ENCODE measurements at places on chromosomes 2 and 18. TPM values are rescaled to one million over a fixed set of nuclear protein-coding genes. Genes with fewer than 3 reads are reported as not detected.

GRCh38 chr18:66867653-66868052, 263.8 kb upstream of the CDH19 start:
- DNase-seq, result no peak
- no peaks in the 10 kb centered on the region for H3K27me3 ChIP-seq
- H3K36me3 ChIP-seq, result no peaks in the 10 kb centered on the region
- H3K4me3 ChIP-seq, result no peak overlapping the region

DNA sequence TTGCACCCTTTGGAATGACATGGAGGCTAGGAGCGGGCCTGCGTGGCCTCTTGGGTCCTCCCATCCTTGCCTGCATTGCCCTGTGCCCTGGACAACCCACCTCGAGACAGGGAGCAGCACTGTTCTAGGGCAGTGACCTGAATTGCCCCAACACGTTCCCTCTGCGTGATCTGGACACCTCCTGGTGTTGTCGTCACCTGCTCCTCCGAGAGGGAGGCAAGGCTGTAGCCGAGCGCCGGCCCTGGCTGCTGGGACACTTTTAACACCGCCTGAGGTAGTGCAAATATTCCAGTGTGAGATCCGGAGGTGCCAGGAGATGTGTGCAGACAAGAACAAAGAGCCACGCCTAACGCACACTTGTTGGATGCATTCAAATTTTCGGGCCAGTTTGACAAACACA, 131.5 kb downstream of the SMAD7 start:
- H3K4me1 ChIP-seq, result no peaks in the 10 kb centered on the region
- H3K36me3 ChIP-seq, result no peaks in the 10 kb centered on the region
- peak; percentile 3 for DNase-seq
- no peak overlapping the region for H3K4me3 ChIP-seq
- H3K27me3 ChIP-seq, result no peaks in the 10 kb centered on the region
- H3K27ac ChIP-seq, result no peak overlapping the region

UBE2E3 gene
- 42.7 TPM for polyA plus RNA-seq

DNA sequence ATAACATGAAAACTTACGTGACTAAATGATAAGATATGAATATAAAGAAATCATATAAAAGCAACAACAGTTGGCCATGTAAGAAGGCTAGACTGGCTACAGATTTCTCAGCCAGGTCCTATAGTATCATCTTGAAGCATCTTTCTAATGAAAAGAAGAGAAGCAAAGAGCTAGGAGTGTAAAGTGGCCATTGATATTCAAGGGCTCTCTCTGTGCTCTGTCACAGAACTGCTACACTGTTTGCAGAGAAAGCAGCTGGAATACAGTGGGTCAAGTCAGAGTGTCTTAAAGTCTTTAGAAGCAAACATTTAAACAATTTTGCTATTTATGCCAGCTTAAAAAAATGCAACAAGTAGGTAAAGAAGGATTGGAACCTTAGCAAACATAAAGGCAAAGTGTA, 118.8 kb downstream of the SCN9A start:
- no peaks in the 10 kb centered on the region for H3K27me3 ChIP-seq
- DNase-seq, result no peak
- no peaks in the 10 kb centered on the region for H3K4me1 ChIP-seq
- no peak overlapping the region for H3K27ac ChIP-seq

FOXD4L1 gene
- polyA plus RNA-seq, result 0.57 TPM

- H3K4me3 ChIP-seq, result peak overlapping the region; percentile 74
- H3K27me3 ChIP-seq, result no peaks in the 10 kb centered on the region
- DNase-seq, result peak; percentile 41
- H3K4me1 ChIP-seq, result peaks cover 19% of the 10 kb centered on the region
- H3K27ac ChIP-seq, result peak overlapping the region; percentile 94
Measured at GRCh38 chr2:66443979-66444861, 9.3 kb downstream of the MEIS1 start.

DNA sequence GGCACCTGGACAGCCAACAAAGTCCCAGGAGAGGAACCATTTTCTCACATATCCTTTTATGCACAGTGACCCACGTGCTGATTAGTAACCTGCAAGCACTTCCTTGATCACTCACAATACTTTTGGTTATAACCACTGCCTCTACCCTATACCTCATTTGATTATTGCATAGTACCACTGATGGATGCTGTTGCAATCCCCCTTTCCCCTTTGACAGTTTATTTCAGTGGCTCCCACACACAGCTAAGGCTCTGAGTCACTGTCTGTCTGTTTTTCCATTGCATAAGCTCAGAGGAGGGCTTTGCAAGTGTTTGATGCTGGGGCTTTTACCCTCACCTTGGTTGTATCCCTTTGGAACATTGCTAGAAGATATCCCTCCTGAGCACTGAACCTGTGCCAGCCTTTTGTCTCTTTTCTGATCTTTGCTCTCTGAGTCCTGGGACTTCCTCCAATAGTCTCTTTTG, 101.7 kb upstream of the RBBP8 start:
- H3K36me3 ChIP-seq, result no peaks in the 10 kb centered on the region
- H3K4me1 ChIP-seq, result no peaks in the 10 kb centered on the region
- DNase-seq, result no peak
- H3K27me3 ChIP-seq, result no peaks in the 10 kb centered on the region

DCDC2C gene
- not detected for polyA plus RNA-seq

DNA sequence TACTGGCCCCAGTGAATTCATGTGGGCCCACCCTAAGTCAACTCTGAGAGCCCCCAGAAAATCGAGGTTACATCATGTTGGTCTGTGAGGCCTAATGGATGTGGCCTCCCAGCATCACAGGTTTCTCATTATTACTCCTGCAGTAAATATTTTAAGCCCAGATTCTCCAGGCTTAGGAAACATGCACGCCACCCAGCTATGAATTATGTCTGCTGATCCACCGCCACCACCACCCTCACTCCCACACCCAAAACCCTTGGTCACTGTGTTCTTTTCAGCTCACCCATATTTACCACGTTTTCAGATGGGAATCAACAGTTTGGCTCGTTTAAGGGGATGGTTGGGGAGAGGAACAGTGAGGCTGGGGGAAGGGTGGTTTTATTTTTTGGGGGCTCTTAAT, 128.6 kb downstream of the NCK2 start:
- no peak for DNase-seq
- no peaks in the 10 kb centered on the region for H3K27me3 ChIP-seq
- H3K27ac ChIP-seq, result no peak overlapping the region
- no peak overlapping the region for H3K4me3 ChIP-seq
- peaks cover 13% of the 10 kb centered on the region for H3K4me1 ChIP-seq

TTC32 gene
- polyA plus RNA-seq, result 10.5 TPM

PKDCC gene
- polyA plus RNA-seq, result 35.8 TPM

GRCh38 chr2:85750587-85751575, 2.9 kb upstream of the ATOH8 start:
- H3K36me3 ChIP-seq, result no peaks in the 10 kb centered on the region
- H3K4me3 ChIP-seq, result no peak overlapping the region
- H3K27ac ChIP-seq, result no peak overlapping the region
- H3K4me1 ChIP-seq, result no peaks in the 10 kb centered on the region
- no peaks in the 10 kb centered on the region for H3K27me3 ChIP-seq
- peak; percentile 67 for DNase-seq

DNA sequence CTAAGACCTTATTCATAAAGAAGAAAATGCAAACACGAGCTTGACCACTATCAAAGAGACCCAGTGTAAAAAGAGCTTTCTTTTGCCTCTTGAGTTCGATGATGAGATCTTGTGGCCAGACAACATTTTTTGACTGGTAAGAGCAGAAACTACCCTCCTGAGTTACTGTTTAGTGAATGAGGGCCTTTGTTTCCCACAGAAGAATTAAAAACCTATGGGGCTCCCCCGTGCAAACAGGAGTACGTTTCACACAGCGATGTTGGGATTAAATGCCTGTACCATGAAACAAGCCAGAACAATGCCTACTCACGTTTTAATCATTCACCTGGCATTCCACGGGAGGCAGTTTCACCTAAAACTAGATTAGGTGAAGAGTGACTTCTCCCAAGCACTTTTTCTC, 36.0 kb downstream of the MYCN start:
- no peak overlapping the region for H3K4me3 ChIP-seq
- no peak for DNase-seq
- no peaks in the 10 kb centered on the region for H3K27me3 ChIP-seq
- no peak overlapping the region for H3K27ac ChIP-seq
- H3K4me1 ChIP-seq, result no peaks in the 10 kb centered on the region
- no peaks in the 10 kb centered on the region for H3K36me3 ChIP-seq

POTEC gene
- polyA plus RNA-seq, result 0.04 TPM

GRCh38 chr2:104410136-104410535, 443.8 kb upstream of the POU3F3 start:
- H3K36me3 ChIP-seq, result no peaks in the 10 kb centered on the region
- no peaks in the 10 kb centered on the region for H3K4me1 ChIP-seq
- H3K4me3 ChIP-seq, result no peak overlapping the region
- DNase-seq, result no peak
- no peaks in the 10 kb centered on the region for H3K27me3 ChIP-seq

CMPK2 gene
- polyA plus RNA-seq, result 2.4 TPM

DNA sequence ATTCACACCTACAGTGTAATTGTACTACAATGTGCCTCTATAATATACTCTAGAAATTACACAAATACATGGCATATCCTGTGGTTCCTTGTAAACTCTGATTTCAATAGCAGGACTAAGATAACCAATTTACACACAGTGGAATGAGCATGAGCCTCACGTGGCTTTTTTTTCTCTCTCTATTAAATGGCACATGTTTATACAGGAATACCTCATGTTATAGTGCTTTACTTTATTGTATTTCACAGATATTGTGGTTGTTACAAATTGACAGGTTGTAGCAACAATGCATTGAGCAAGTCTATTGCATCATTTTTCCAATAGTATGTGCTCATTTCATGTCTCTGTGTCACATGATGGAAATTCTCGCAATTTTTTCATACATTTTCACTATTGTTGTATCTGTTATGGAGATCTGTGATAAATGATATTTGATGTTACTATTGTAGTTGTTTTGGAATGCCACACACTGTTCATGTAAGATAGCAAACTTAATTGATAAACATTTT, 260.0 kb downstream of the FSIP2 start:
- no peak for DNase-seq
- no peaks in the 10 kb centered on the region for H3K4me1 ChIP-seq
- H3K27me3 ChIP-seq, result no peaks in the 10 kb centered on the region
- no peak overlapping the region for H3K4me3 ChIP-seq

GRCh38 chr2:55148269-55148668, 83.8 kb downstream of the CLHC1 start:
- no peaks in the 10 kb centered on the region for H3K4me1 ChIP-seq
- no peaks in the 10 kb centered on the region for H3K27me3 ChIP-seq
- no peak overlapping the region for H3K27ac ChIP-seq
- no peak for DNase-seq

GRCh38 chr2:208698114-208698513, 291.5 kb downstream of the PTH2R start:
- H3K27me3 ChIP-seq, result no peaks in the 10 kb centered on the region
- H3K27ac ChIP-seq, result no peak overlapping the region
- no peaks in the 10 kb centered on the region for H3K36me3 ChIP-seq
- DNase-seq, result no peak

- H3K27ac ChIP-seq, result peak overlapping the region; percentile 79
- H3K4me3 ChIP-seq, result no peak overlapping the region
- H3K36me3 ChIP-seq, result no peaks in the 10 kb centered on the region
- H3K27me3 ChIP-seq, result no peaks in the 10 kb centered on the region
Measured at GRCh38 chr2:216643986-216644659, 10.9 kb downstream of the IGFBP2 start.

SP110 gene
- 8.2 TPM for polyA plus RNA-seq

- no peaks in the 10 kb centered on the region for H3K4me1 ChIP-seq
- DNase-seq, result no peak
- no peaks in the 10 kb centered on the region for H3K27me3 ChIP-seq
- no peak overlapping the region for H3K4me3 ChIP-seq
- H3K27ac ChIP-seq, result no peak overlapping the region
Measured at GRCh38 chr2:24164416-24164973, 10.4 kb upstream of the FAM228A start.

DNA sequence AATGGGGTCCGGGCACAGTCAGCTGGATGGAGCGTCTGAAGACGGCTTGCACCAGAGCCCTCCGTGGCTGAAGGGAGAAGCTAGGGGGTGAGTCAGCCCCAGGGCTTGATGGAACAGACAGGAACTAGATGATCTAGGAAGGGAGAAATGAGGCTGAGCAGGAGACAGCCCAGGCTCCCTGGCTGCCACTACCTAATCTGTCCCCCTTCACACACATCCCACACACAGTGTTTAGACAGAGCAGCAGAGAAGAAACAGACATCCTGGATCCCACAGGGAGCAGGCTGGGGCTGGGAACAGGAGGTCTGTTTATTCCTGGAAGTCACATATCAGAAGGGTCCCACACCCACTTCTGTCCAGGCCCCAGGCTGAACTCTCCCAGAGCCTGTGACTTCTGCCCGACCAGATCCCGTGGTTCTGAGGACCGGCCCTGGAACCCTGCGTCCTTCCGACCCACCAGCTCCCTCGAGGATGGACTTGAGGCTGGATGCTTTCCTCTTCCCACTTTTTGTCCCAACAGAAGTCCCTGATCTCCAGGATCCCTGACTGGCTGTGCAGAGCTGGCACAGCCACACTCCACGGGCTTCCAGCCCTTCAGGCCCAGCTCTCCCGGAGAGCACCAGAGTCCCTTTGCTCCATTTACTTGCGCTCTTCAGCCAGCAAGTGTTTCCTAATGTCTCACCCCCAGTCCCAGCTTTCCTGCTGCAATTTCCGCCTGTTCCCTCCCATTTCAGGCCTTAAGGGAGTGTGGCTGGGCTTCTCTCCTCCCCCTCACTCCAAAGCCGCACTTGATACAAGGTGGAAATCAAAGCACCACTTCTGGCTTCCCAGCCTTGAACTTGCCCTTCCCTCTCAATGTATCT, 1.5 kb upstream of the GPBAR1 start:
- no peak for DNase-seq
- H3K36me3 ChIP-seq, result no peaks in the 10 kb centered on the region
- H3K4me3 ChIP-seq, result no peak overlapping the region
- H3K27ac ChIP-seq, result peak overlapping the region; percentile 31

GRCh38 chr2:157349949-157350515, 24.4 kb upstream of the ERMN start:
- no peak overlapping the region for H3K27ac ChIP-seq
- H3K36me3 ChIP-seq, result no peaks in the 10 kb centered on the region
- no peaks in the 10 kb centered on the region for H3K4me1 ChIP-seq
- H3K27me3 ChIP-seq, result no peaks in the 10 kb centered on the region
- no peak overlapping the region for H3K4me3 ChIP-seq
- DNase-seq, result no peak

MROH2A gene
- polyA plus RNA-seq, result not detected

- H3K4me3 ChIP-seq, result no peak overlapping the region
- H3K27ac ChIP-seq, result no peak overlapping the region
- peaks cover 5% of the 10 kb centered on the region for H3K4me1 ChIP-seq
- no peaks in the 10 kb centered on the region for H3K36me3 ChIP-seq
- no peak for DNase-seq
- no peaks in the 10 kb centered on the region for H3K27me3 ChIP-seq
Measured at GRCh38 chr2:219205165-219205538, 1.4 kb upstream of the ZFAND2B start.

GRCh38 chr2:134462275-134462674, 208.4 kb downstream of the MGAT5 start:
- H3K36me3 ChIP-seq, result no peaks in the 10 kb centered on the region
- no peak overlapping the region for H3K4me3 ChIP-seq
- no peak for DNase-seq
- peaks cover 11% of the 10 kb centered on the region for H3K4me1 ChIP-seq
- no peak overlapping the region for H3K27ac ChIP-seq
- H3K27me3 ChIP-seq, result no peaks in the 10 kb centered on the region
